ENCODE measurements at places on chromosomes 5 and 9.

GRCh38 chr5:113169720-113170119 is 193.1 kb downstream of the DCP2 start:
- no peak for DNase-seq

DNA sequence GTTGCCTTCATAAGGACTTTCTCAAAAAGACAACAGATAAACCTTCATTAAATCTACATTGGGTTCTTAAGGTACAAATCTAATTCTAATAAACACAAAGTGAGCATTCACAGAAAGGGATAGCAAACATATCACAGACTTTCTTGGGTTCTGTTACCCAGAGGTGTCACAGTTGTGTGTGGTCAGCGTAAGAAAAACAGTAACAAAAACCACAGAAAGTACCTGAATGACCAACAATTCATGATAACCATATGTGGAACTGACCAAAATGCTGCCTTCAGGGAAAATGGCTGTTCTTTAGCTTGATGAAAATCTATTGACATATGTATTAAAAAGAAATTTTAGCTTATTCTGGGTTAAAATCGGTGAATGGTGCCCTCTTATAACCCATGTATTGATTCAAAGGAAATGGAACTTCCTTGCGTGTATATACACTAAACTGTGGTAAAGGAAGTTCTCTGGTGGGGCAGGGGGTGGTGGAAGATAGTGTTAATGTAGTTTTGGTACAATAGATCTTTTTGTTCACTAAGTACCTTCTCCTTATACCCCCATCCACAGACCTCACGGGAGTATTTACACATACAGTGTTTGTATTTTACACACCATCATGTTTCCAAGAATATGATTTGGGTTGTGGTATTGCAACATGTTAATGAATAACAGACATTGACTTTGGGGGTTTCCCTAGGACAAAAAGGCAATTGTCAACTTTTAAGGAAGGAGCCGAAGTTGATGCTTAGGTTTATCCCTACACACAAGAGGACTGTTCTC is 152.5 kb downstream of the APBA1 start:
- no peak for DNase-seq

DNA sequence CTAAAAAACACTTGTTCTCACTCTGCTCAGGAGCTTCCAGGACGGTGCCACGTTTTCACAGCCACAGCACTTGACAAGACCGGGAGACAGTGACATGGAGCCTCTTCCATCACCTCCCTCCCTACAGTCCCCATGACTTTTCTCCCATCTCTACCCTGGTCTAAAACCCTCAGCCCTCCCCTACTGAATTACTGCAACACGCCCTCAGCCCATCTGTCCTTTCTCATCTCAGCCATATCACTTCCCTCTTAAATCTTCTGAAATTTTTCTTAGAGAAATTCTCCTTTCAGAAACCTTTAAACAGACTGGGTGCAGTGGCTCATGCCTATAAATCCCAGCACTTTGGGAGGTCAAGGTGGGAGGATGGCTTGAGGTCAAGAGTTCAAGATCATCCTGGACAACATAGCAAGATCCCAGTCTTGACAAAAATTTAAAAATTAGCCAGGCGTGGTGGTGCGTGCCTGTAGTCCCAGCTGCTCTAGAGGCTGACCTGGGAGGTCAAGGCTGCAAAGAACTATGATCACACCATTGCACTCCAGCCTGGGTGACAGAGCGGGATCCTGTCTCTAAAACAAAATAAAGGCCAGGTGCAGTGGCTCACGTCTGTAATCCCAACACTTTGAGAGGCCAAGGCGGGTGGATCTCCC is 125.8 kb downstream of the MYO10 start:
- no peak for DNase-seq

DNA sequence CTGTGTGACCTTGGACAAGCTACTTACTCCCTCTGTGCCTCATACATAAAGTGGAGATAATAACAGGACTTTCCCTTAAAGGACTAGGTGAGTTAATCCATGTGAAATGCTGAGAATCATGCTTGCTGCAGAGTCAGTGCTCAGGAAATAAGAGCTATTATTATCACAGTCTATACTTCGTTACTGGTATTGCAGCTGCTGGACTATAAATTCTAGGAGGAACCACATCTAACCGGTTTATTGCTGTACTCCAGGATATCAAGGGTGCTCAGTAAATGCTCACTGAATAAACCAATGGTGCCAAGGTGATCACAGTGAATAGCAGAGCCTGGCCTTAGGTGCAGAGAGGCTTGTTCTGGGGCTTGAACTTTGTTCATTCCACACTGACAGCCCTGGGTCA is 69.3 kb downstream of the HSPA4 start:
- DNase-seq, result no peak

DNA sequence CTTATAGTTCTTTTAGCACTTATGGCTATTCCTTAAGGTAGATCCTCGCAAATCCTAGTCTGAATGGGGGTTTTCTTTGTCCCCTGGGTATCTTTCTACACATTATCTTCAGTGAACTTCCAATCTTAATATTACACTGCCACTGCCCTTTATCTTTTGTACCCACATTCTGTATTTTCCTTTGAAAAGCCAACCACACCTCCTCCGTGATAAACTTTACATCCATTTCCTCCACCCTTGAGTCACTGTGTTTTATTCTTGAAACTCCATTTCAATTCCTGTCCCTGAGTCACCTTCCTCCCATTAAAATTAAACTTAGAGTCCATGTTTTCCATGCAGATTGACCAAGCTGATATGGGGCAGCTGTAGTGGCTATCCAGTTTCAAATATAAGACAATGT is 43.2 kb upstream of the RICTOR start:
- no peak for DNase-seq

DNA sequence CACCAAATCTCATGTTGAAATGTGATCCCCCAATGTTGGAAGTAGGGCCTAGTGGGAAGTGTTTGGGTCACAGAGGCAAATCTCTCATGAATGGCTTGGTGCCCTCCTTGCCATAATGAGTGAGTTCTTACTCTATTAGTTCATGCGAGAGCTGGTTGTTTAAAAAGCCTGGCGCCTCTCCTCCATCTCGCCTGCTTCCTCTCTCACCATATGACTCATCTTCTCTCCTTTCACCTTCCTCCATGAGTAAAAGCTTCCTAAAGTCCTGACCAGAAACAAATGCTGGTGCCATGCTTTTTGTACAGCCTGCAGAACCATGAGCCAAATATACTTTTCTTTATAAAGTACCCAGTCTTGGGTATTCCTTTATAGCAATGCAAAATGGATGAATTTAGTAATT is 20.9 kb upstream of the ARHGAP26 start:
- DNase-seq, result no peak

DNA sequence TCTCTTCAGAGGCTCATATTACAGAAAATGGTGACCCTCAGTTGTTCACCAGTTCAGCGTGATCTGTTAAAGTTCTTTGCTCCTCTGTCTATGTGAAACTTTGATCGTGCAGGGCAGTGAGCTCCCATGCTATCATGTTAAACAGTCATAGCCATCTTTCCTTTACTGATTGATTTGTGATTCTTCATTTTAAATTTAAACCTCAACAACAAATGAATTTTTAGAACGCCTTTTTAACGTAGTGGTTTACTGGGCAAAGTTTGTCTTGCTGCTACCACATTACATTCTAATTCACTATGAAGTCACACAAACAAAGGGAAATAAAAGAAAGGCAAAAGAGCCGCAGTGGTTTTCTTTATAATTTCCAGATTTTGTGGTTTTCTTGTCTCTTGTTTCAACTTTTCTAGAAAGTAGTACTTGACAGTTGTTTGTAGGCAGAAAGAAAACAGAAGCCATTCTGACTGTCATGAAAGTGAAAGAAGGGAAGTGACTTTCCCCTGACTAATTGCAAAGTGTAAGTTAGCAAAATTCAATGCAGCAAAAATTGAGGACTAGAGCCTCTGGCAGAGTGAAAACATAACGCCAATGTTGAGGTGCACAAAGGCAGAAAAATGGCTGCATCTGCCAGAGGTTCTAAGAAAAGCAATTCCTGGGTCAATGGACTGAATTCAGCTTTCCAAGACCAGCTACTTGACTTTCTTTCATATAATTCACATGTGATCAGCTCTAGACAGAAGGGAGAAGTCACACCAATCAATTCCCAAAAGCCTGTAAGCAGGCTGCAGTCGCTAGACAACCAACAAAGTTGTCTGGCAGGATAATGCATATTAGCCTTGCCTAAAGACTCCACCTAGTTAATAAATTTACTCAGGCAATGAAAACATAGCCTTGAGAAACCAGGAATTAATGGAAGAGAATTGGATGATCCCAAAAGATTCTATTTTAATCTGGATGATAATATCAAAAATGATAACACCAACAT is 7.1 kb upstream of the IFNA6 start:
- DNase-seq, result no peak

- no peak for DNase-seq
Observed at GRCh38 chr9:108274971-108275370, 580.8 kb downstream of the ACTL7B start.

- DNase-seq, result peak; percentile 23
Observed at GRCh38 chr9:133978226-133978898, 13.8 kb downstream of the VAV2 start.

DNA sequence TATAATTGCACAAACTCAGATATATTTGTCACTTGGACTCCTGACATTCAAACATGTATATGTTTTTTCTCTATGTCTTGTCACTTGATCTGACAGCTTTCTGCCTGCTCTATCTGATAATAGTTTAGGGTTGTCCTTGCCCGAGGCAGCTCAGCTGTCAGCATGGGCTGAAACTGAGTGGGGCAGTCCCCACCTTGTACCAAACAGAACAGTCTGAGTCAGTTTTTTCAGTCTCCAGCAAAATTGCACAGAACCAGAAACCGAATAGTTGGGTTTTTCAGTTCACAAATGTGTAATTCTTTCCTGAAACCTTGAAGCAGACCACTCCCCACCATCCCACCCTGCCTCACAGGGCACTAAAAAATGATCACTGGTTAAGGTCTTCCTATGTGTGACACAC is 9.5 kb upstream of the HAND1 start:
- no peak for DNase-seq

- no peak for DNase-seq
Observed at GRCh38 chr5:5356765-5357164, 65.7 kb upstream of the ICE1 start.

DNA sequence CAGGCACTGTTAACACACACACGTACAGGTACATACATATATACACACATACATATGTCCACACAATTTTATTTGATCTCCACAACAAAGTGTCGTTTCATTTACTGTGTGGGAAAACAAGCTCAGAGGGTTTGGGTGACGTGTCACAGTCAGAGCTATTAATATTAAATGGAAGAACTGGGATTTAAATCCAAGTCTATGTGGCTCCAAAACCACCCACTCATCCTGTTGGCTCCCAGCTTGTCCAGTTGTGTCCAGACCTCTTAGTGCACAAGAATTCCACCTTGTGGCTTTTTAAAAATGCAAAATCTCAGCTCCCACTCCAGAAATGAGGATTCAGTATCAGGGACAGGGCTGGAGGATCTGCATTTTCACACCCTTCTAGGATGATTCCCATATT is 52.3 kb upstream of the PTPDC1 start:
- no peak for DNase-seq

- DNase-seq, result no peak
Observed at GRCh38 chr5:150731669-150732242, 27.1 kb downstream of the DCTN4 start.

- no peak for DNase-seq
Observed at GRCh38 chr5:62587737-62588136, 9.1 kb downstream of the LRRC70 start.

DNA sequence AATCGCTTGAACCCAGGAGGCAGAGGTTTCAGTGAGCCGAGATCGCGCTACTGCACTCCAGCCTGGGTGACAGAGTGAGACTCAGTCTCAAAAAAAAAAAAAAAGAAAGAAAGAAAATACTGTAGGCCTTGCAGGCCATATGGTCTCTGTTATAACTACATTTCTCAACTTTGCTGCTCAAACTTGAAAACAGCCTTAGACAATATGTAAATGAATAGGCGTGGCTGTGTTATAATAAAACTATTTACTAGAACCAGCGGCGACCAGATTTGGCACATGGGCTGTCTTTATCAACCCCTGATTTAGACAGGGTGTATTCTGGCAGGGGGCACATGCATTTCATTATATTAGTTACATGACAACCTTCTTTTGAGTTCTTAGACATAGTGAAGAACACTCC is 130.0 kb downstream of the C9orf152 start:
- no peak for DNase-seq

DNA sequence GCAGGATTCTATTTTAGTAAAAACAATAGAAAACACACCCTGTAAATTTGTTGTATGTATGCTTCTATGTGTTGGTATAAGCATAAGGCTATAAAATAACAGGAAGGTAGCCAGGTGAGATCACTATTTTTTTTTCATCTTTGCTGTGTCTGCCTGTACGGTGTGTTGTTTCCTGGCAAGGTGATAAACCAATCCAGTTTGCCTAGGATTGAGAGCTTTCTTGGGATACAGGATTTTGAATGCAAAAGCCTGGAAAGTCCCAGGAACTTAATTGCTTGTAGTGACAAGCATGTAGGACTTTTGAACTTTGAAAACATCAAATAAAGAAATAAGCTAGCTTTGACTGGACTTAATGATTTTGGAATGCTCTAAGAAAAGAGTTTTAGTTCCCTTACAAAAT is 83.3 kb upstream of the RORB start:
- DNase-seq, result no peak

- no peak for DNase-seq
Observed at GRCh38 chr5:62376064-62376463, 27.6 kb downstream of the DIMT1 start.

- DNase-seq, result no peak
Observed at GRCh38 chr9:117546894-117547678, 132.2 kb upstream of the ASTN2 start.

GRCh38 chr5:116032991-116033390 is 719 bp downstream of the ARL14EPL start:
- no peak for DNase-seq

GRCh38 chr5:178123966-178124925 is 6.6 kb upstream of the RMND5B start:
- no peak for DNase-seq

- DNase-seq, result no peak
Observed at GRCh38 chr9:28456861-28457260, 883.6 kb upstream of the C9orf72 start.

- DNase-seq, result no peak
Observed at GRCh38 chr5:53616939-53617549, 56.6 kb downstream of the NDUFS4 start.

- no peak for DNase-seq
Observed at GRCh38 chr5:151581347-151581746, 9.8 kb downstream of the FAT2 start.

- DNase-seq, result no peak
Observed at GRCh38 chr5:98173334-98173733, 600.1 kb upstream of the RGMB start.

DNA sequence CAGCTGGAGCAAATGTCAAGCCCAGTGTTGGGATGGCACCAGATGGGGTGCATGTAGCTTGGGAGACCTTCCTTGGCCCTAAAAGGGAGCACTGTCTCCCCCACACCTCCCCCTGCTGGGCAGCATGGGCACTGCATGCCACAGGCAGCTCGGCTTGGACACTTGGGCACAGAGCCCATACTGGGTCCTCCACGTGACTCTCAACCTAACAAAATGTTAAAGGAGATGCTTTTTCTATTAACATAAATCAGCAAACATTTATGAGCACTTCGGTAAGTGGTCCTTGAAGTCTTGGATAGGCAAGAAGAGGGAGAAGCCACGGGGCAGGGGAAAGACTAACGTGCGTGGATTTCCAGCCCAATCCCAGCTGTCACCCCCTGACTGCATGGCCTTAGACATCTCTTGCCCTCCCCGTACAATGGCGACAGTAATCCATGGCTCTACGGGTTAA is 23.9 kb upstream of the MAPK9 start:
- peak; percentile 85 for DNase-seq

- no peak for DNase-seq
Observed at GRCh38 chr5:57338068-57338867, 144.3 kb downstream of the ACTBL2 start.
